ENCODE measurements at places on chromosomes 4 and X.

DNA sequence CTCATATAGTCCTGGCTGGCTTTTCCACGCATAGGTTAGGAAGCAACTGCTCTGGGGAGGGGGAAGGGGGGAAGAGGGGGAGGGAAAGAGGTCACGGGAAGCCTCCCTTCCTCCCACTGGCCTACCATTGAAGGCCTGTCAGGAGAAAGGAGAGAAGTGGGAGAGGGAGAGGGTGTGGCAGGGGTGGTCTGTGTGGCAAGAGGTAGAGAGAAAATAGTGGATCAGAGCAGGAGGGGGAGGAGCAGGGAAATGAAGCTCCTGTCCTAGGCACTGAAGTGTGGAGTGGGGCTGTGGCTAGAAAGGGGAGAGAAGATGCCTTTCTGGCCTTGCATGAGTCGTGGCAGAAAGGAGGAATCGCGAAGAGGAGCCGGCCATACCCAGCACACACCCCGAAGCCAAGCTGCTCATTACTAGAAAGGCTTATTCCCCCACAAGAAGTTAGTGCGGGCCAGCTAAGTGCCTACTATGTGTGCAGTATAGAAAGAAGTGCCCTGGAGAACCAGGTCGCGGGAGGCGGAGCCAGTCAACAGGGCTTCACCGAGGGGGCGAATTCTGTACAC, 1.1 kb upstream of the TMEM164 start:
- DNase-seq = no peak

DNA sequence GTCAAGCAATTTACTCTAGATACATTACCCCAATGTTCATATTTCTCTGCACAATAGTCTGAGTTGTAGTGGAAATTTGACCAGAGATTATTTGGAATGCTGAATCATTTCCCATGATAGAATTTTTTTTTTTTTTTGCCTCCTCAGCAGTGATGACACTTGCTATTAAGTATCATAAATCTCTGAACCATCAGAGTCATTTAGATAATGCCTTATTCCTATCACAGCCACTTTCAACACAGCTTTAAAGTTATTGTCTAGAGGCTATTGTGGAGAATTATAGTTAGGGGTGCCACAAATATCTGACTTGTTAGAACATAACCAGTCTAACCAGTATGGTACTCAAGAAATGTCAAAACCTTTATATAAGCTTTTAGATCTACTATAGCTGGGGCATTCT, 79.8 kb downstream of the LCORL start:
- no peak for DNase-seq

GRCh38 chr4:86223472-86223871, 136.4 kb downstream of the MAPK10 start:
- DNase-seq = no peak

- DNase-seq = no peak
These were observed 100.9 kb downstream of the PTCHD1 start for GRCh38 chrX:23435575-23435974.

DNA sequence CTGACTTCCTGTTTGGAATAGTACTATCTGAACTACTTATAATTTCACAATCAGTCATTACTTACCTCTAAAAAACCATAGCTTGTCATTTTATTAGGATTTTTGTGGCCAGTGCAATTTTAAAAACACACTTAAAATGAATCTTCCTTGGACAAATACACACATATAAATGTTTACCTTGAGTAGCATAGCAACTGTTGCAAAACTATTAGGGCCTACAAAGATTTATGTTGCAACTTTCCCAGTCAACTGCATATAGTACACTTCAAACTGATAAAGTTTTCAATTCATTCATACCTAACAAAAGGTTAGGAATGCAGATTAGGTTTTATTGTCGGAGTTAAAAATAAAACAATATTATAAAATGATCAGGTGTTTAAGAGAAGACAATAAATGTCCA, 193.0 kb downstream of the PDGFC start:
- no peak for DNase-seq

- no peak for DNase-seq
These were observed 36.6 kb downstream of the ANAPC10 start for GRCh38 chr4:145061318-145061920.

DNA sequence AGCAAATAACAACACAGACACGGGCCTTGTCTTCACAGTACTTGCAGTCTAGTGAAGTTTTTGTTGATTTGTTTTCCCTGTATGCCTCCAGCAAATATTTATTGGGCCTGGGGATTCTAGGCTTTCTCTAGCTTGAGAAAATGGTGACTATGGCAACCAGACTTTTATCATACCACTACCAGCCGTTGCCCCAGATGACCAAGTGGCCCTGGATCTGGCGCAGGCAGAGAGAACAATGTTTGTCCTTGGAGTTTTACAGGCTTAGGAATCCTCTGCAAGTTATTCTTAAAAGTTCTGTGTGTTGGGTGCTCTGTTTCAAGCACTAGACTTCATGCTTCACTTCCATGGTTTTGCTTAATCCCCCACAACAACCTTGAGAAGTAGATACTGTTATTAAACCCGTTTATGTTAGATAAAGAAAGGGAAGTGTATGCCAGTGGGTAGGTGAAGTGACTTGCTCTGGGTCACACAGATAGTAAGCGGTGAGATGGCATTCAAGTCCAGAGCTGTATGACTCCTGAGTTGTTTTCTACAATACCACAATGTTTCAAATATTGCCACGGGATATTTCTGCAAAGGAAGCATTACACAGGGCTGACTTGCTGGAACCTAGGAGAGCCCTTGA, 94.6 kb downstream of the AKAP4 start:
- DNase-seq = no peak

DNA sequence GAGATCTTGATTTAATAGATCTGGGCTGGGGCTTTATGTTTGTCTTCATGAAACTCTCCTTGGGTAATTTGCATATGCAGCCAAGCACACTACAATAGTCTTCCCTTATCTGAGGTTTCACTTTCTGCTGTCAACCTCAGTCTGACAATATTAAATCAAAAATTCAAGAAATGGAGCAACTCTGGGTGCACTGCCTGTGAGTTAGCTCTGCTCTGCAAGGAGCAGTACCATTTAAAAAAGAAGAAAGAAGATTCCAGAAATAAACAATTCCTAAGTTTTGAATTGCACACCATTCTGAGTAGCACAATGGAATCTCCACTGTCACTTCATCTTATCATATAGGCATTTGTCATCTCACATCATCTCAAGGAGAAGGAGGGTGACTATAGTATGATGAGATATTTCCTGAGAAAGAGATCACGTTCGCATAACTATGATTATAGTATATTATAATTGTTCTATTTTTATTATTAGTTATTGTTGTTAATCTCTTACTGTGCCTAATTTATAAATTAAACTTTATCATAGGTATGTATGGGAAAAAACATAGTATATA, 9.4 kb downstream of the FNIP2 start:
- DNase-seq = no peak

DNA sequence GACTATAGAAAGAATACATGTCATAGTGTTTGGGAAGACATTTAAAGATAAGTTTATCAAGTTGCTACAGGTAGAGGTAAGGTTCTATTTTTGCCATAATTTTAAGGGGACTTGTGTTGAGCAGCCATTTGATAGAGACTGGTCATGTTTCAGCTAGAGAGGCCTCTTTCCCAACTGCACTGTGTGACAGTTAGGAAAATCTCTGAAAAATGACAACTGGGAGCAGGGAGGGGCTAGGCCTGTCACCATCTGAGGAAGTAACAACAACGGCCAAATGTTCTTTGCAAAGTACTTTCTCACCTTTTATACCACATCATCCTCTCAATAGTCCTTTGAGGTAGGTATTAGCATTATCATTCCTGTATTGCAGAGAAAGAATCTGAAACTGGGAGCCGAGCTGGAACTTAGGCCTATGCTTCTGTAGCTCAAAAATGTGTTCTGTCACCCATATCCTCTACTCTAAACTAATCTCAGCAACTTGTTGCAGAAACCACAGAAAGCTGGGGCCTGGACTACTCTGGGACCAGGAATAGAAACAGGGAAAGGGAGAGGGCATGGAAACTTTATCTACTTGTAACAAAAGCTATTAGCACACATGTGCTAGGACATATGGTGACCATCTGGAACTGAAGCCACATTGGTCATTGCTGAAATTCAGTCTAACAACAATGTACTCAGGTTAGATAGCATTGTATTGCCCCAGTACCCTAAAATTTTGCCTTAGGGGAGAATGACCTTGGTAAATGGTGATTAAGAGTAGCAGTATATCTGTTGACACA, 198.9 kb downstream of the MID1IP1 start:
- no peak for DNase-seq

DNA sequence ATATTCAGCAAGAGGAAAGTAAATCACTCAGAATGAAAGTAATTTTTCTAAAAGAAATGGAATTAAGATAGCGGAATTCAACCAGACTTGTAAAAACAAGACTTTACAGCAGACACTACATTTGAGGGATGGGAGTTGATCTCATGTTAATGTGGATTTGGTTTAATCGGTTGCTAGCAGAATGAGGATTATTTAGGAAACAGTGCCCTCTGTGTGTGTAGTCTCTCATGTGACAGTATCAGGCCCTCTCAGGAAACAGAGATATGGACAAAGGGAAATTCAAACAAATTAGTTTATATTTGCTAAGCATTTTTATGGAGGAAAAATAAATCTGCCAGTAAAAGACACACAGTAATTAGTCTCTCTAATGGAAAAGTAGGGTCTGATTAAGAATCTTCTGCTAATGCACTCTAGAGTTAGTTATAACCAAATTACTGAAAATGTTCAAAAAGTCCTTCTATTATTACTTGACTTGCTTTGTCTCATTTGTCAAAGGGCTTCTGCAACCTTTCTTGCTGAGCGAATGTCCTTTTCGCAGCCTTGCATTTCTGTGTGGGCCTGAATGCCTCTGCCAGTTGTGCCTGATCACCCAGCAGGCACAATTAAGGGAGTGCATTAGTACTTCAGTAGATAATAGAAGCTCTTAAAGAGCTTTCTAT, 1282.3 kb upstream of the TENM3 start:
- no peak for DNase-seq

DNA sequence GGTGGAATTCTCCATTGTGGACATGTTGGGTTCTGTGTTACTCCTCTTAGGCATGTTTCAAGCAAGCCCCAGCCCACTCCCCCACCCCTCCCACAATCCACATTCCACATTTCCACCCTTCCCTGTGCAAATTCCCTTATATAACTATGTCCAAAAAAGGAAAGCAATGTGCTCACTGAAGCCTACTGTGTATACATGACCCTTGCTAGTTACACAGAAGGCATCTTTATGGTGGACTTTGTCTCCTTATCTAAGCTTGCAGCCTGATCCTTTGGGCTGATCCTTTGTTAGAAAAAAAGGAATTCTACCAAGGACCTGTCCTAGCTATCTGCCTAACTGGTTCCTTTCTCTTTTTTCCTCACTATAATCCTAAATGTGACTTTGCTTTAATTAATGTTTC, 796.8 kb downstream of the NLGN4X start:
- DNase-seq = no peak

- no peak for DNase-seq
These were observed 513.7 kb downstream of the TLL1 start for GRCh38 chr4:166386491-166387360.

All from stimulated activated CD4-positive, alpha-beta T cell treated with anti-CD3 and anti-CD28 coated beads, TNF-alpha, amount 100 ng/mL, for 4 hours (primary cell).